ENCODE measurements at places on chromosomes 2 and 18. TPM values are rescaled to one million over a fixed set of nuclear protein-coding genes. Genes with fewer than 3 reads are reported as not detected.

GRCh38 chr2:8115456-8115855 lies 566.4 kb upstream of the ID2 start:
- no peak for DNase-seq

The MATN3 gene
- 11.2 TPM for polyA plus RNA-seq

DNA sequence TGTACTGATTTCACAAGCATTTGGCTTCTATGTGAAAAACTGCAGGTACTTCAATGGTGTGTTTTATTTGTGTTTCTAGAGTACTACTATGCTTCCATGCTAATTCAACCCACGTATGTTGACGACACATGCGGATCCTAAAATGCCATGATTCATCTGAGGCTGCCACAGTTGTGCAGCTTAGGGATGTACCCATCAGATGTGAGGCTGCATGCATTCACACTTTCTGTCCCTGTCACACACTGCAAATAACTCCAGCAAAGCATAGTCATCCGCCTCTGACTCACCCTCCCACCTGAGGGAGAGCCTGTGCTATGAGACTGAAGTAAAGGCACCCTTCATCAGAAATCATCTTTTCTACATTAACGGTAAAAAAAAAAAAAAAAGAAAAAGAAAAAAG lies 22.1 kb upstream of the SERTAD2 start:
- peak; percentile 32 for DNase-seq

The HOXD12 gene
- polyA plus RNA-seq: not detected

DNA sequence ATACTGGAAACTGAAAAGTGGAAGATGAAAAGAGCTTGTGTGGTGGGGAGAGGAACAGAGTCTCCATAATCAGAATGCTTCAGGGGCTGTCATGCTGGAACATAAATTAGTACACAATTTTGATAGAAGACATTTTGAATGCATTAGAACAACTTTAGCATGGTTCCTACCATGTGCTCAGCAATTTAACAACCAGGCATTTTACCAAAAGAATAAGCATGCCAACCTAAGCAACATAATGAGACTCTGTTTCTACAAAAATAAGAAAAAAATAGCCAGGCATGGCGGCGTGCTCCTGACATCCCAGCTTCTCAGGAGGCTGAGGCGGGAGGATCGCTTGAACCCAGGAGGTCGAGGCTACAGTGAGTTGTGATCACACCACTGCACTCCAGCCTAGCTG lies 40.5 kb upstream of the TMEM18 start:
- DNase-seq: no peak

GRCh38 chr2:112156152-112156986 lies 18.2 kb downstream of the FBLN7 start:
- DNase-seq: no peak

GRCh38 chr2:152613235-152613634 lies 104.0 kb downstream of the PRPF40A start:
- no peak for DNase-seq

- DNase-seq: no peak
These were observed 145.1 kb downstream of the B3GNT2 start for GRCh38 chr2:62340994-62341484.

DNA sequence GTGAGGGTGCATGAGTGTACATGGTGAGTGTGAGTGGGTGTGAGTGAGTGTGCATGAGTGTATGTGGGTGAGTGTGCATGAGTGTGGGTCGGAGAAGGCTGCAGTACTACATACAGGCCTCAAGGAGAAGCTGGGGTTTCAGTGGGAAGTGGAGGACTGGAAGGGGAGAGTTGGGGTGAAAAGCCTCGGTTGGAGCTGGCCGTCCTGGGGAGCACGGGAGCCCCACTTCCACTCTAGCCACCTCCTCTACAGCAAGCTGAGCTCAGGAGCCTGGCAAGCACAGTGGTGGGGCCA lies 68.7 kb upstream of the HPCAL1 start:
- DNase-seq: no peak

The ASB18 gene
- not detected for polyA plus RNA-seq

DNA sequence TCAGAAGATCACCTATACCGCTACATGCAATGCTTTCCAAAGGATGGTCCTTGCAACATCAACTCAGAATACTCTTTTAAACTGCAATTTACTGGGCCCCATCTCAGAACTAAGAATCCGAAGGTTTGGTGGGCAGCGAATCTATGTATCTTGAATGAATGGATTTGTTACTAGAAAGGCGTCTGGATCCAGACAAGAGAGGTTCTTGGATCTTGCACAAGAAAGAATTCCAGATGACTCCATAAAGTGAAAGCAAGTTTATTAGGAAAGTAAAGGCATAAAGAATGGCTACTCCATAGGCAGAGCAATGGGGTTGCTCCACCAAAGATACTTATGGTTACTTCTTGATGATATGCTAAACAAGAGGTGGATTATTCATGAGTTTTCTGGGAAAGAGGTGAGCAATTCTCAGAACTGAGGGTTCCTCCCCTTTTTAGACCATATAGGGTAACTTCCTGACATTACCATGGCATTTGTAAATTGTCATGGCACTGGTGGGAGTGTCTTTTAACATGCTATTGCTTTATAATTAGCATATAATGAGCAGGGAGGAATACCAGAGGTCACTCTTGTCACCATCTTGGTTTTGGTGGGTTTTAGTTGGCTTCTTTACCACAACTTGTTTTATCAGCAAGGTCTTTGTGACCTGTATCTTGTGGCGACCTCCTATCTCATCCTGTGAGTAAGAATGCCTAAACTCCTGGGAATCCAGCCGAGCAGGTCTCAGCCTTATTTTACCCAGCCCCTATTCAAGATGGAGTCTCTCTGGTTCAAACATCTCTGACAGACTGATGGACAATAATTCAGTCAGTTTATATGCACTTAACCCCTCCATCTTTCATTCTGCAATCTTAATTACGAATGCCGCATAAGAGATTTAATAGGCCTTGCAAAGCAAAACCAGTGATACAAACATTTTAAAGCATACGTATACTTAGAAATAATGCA lies 7.5 kb upstream of the RMDN2 start:
- DNase-seq: no peak

GRCh38 chr2:41998186-41999127 lies 49.4 kb upstream of the PKDCC start:
- no peak for DNase-seq

- DNase-seq: no peak
These were observed 614.0 kb downstream of the SLC4A3 start for GRCh38 chr2:220241423-220241822.

GRCh38 chr2:9484533-9484932 lies 10.2 kb downstream of the IAH1 start:
- no peak for DNase-seq

The PJVK gene
- 3.6 TPM for polyA plus RNA-seq

DNA sequence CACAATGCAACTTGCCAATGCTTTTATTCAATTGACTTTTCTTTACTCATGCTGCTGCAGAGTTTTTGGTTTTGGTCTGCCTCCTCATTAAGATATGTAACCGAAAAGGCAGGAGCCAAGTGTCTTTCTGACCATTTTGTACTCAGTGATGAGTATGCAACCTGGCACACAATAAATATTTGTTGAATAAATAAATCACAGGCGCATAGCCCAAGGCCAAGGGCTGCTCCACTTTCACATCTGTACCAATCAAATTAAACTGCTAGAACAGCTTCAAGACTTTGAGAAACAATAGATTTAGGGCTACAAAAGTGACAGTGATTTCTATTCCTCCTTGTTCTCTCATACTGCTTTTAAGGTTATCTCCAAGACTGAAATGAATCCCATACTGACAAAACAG lies 828.2 kb downstream of the RNF144A start:
- DNase-seq: no peak

GRCh38 chr2:96942907-96943632 lies 43.3 kb downstream of the FAM178B start:
- DNase-seq: no peak

- DNase-seq: no peak
These were observed 409.0 kb upstream of the POU3F3 start for GRCh38 chr2:104444889-104445288.

- DNase-seq: no peak
These were observed 56.5 kb downstream of the SLC4A5 start for GRCh38 chr2:74286725-74287124.

- no peak for DNase-seq
These were observed 103.2 kb downstream of the NCOA1 start for GRCh38 chr2:24594283-24594682.

The ZSCAN30 gene
- 2.9 TPM for polyA plus RNA-seq

The EDAR gene
- polyA plus RNA-seq: 0.05 TPM

Measured in A549 (cell line).